ENCODE measurements at places on chromosomes 7 and 10.

DNA sequence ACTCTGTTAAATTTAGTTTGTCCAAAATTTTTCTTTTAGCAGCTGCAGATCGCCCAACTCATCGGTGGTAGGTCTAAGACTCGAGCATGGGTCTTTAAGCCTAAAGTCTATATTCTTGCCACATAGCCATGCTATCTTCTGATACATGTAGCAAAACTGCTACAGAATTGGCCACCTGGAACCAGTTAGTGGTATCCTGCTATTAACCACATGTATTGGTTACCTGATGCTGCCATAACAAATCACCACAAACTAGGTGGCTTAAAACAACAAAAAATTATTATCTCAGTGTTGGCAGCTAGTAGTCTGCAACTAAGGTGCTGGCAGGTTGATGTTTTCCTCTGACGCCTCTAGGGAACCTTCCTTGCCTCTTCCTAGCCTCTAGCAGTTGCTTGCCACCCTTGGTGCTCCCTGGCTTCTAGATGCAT is 96.7 kb upstream of the PIK3CG start:
- DNase-seq, result no peak

GRCh38 chr10:123948030-123948823 is 56.6 kb upstream of the CPXM2 start:
- no peak for DNase-seq

GRCh38 chr10:21976280-21976679 is 27.2 kb downstream of the DNAJC1 start:
- no peak for DNase-seq

GRCh38 chr7:30852308-30852684 is 59.4 kb upstream of the AQP1 start:
- no peak for DNase-seq

- DNase-seq, result no peak
Measured at GRCh38 chr10:30182191-30183054, 123.0 kb upstream of the JCAD start.

DNA sequence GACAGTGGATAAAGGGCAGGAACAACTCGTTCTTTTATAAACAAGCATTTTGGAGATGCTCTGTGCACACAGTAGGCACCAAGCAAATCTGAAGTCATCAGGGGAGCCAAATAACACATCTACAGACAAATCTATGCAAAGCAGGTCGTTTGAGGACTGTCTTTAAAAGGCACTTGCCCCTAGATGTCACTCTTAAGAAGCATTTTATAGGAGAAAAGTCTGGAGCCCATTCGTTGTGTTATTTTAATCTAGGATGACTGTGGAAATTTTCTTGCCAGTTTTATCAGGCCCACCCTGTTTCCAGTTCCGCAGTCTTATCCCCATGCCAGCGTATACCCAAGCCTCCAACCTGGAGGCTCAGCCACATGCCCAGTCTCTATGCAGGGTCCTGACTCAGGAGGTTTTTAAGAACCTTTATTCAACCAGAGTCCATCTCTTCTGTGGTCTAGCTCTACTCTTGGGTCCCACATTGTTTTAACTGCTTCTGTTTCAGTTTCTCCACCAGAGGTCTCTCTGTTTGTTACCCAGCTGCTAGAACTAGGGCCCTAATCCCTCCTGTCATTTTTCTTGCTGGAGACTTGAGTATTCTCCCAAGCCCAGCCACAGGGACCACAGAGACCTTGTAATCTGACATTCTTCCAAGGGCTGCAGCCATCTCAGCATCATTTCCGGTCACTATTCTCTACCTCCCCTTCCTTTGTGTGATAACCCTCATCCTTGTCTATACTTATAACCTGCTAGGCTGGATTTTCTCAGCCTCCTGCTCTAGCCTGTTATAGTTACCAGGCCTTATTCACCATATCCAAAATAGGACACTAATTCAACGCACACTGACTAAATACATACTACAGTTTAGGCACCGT is 26.7 kb downstream of the PIK3CG start:
- DNase-seq, result no peak

DNA sequence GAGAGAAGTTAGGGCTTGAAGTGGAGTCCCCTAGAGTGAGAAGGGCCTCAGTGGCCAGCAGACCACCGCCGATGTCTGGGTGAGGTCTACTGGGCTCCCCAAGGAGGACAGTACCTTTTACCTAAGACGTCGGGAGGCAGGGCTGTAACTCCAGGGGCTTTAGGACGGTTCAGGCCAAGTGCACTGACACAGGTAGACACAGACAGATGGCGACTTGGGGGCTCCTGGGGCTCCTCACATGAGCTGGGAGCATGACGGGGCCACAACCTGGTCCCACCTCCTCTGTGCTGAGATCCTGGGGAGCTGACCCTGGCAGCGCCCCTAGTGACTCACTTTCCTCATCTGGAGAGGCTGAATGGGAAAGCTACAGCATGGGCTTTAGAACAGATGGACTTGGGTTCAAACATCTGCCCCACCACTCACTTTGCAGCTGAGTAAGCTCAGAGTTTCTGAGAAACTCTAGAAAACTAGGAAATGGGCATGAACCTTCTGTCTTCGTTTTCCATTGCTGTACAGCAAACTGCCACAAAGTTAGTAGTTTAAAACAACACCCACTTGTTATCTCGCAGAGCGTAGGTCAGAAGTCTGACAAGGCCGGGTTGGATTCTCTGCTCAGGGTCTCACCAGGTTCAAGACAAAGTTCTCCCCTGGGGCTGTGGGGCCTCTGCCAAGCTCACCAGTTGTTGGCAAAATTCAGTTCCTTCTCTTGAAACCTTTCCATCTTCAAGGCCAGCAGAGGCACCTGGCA is 4.7 kb upstream of the COMTD1 start:
- DNase-seq, result no peak

DNA sequence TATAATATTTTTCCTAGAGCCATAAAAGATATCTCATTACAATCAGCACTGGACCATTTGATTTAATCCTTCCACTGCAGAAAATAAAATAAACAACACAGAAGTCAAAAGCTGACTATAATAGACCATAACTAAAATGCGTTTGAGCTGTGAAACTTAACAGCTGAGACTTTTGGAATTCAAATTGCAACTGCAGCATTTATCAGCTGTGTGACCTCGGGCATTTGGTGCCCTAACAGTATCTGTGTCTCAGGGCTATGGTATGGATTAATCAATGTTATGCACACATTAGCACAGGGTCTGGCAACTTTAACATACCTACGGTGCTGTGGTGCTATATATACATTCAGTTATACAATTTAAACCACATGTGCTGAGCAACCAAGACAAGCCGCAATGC is 160.1 kb downstream of the COL28A1 start:
- no peak for DNase-seq

DNA sequence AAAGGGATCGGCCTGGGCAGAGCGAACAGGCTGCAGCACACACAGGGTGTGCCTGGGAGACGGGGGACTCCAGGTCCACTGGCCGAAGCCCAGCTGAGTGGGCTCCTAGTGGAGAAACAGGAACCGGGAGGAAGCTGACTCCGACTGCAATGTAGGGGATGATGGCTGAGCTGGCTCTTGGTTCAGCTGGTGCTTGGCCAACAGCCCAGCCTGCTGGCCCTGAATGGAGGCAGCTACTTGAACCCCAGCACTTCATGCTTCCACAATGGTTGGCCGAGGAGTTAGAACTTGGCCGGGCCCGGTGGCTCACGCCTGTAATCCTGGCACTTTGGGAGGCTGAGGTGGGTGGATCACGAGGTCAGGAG is 27.0 kb upstream of the FRAT2 start:
- DNase-seq, result no peak
